ENCODE measurements at places on chromosomes 7 and 10.
A peak's percentile ranks its signal among the peaks of the same experiment; 100 is the strongest.

DNA sequence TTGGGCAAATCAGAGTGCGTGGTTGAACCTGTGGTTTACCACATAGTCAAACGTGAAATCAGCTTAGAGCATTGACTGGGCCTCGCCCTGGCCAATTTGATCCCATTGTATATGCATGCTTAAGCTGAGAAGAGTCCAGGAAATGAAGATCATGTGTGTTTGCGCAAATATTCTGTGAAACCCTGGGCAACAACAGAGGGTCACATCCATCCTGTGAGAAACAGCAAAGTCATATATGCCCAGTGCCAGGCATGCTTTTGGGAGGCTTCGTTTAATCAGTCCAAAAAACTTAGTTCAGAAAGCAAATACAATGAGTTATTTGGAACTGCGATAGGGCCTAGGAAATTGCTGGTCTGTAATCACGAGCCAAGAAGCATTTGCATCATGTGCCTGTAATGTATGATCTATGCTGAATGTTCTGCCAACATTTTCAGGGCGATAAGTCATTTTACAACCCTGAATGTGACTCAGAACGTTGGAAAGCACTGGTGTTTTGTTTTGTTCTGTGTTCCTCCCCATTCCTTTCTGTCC, 412.1 kb upstream of the CELF2 start:
- DNase-seq: no peak

GRCh38 chr10:28151636-28152035, 151.2 kb downstream of the MPP7 start:
- DNase-seq: no peak

GRCh38 chr7:24587853-24588252, 14.6 kb downstream of the PALS2 start:
- DNase-seq: peak; percentile 28

DNA sequence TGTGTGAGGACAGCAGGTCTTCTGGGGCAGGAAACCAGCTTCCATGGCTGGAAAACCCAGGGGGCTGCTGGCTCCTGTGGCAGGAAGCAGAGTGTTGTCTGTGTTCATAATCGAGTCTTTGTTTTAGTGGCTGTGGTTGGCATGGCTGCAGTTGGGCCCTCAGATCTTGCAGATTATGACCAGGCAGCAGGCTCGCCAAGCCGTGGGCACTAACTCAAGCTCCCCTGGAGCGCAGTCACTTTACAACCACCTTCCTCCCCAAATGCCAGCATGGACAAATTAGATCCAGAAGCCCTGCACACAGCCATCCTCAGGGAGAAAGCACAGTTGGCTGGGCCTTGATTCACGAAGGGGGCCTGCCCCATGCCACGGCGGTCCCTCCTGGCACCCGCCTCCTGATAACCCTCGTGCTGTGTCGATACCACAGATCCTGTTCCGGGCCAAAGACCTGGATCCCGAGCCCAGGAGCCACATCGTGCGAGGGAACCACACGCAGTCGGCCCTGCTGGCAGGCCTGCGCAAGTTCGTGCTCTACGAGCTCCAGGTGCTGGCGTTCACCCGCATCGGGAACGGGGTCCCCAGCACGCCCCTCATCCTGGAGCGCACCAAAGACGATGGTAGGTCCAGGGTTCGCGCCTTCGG, 552.5 kb upstream of the FOXK1 start:
- DNase-seq: no peak

- no peak for DNase-seq
These were observed 61.0 kb downstream of the NRP1 start for GRCh38 chr10:33273295-33274002.

- DNase-seq: no peak
These were observed at the start of gene SPAG6 for GRCh38 chr10:22345301-22346095. TSS of gene SPAG6 (plus strand) at chr10:22345496. CDS start at chr10:22345612, 116 bp downstream.

- DNase-seq: no peak
These were observed 34.3 kb downstream of the ABLIM1 start for GRCh38 chr10:114623661-114624294.

DNA sequence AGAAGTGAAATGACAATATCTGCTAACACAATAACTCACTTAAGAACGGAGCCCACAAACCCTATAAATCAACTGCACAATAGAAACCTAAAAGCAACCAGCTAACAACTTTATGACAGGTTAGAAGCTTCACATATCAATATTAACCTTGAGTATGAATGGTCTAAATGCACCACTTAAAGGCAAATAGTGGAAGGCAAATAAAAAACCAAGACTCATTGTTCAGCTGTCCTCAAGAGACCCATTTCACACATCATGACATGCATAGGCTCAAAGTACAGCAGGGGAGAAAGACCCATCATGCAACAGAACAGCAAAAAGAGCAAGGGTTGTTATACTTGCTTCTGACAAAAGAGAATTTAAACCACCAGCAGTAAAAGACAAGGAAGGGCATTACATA, 46.8 kb downstream of the CDC14C start:
- no peak for DNase-seq

DNA sequence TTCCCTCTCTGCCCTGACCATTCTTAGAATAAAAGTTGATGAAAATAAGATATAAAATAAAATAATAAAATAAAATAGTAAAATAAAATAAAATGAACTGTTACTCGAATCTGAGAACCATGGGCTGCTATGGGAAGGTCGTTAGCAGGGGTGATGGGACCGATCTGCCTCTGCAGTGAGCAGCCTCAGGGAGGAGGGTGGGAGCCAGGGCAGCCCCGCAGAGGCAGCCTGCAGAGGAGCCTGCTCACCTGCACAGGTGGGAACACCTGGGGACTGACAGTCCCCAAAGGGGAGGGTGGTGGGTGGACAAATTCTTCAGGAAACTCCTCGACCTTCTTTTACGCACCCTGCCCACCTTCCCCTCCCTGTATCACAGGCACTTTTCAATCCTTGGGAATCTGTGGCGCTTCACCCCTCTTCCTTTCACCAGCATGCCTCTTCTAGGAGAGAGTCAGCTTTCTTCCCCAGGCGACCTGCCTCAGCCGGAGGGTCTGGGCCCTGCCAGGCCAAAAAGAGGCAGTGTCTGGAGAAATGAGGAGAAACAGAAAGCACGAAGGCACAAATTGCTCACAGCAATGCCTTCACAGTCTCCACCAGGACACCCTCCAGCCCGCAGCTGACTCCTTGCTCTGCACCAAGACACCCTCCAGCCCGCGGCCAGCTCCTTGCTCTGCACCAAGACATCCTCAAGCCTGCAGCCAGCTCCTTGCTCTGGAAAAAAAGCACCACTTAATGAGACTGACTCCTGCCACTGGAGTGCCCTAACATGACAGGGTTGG, 368.4 kb upstream of the SHH start:
- DNase-seq: no peak

Measured in stimulated activated CD8-positive, alpha-beta memory T cell treated with anti-CD3 and anti-CD28 coated beads, Interleukin-12 subunit alpha, Interleukin-12 subunit beta, amount 100 ng/mL, for 4 hours (primary cell).